ENCODE measurements at places on chromosomes 7 and 10.
A peak's percentile ranks its signal among the peaks of the same experiment; 100 is the strongest.

GRCh38 chr10:17736223-17736622 is 15.8 kb upstream of the TMEM236 start:
- no peak for DNase-seq

GRCh38 chr7:5827755-5828154 is 46.3 kb upstream of the RNF216 start:
- peak; percentile 9 for DNase-seq

GRCh38 chr7:38700116-38700515 is 68.9 kb upstream of the AMPH start:
- DNase-seq: no peak

DNA sequence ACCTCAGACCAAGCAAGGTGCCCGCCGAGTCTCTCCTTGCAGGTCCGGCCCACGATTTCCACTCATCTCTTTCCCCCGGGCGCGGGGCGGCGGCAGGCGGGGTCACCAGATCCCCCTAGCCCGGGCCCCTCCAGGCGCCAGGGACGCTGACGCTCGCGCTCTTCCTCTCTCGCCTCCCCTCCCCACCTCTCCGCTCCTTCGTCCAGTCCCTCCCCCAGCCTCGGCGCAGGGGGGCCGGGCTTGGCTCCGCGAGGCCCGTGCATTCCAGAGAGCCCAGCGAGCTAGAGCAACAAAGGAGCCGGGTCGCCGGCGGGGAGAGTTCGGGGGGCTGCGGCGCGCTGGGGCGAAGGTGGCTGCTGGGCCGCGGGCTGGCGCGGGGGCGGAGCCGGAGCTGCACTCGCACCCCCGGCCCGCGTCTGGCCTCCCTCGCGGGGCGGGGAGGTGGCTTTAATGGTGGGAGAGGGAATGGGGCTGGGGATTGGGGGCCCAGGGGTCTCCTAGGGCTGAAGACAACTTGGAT is at the start of gene SMO:
Gene SMO, plus strand, starts transcription at position 262 of the 520 bp plus-strand sequence. CDS start 519 bp downstream, outside the sequence.
- DNase-seq: peak; percentile 61

DNA sequence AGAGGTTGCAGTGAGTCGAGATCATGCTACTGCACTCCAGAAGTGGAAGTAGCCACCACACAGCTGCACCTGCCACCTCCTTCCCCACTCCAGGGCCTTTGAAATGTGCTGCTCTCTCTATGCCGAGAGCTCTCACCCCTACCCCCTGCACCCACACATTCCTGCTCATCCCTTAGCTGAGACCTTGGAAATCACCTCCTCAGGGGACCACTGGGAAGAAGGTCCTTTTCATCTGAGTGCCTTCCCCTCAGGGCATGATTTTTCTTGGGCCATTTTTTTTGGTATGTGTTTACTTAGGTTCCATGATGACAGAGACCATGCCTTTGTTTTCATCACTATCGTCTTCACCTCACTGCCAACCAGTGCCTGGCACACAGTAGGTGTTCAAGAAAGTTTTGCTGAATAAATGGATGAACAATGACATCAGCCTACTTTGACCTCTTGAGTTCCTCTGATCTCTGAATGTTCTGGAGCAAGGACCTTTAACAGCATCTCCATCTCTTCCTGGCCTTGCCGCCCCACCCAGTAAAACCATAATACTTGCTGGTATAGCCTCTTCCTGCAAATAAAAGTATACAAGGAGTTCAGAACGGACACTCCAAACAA is 166.6 kb upstream of the KLF14 start:
- DNase-seq: no peak

DNA sequence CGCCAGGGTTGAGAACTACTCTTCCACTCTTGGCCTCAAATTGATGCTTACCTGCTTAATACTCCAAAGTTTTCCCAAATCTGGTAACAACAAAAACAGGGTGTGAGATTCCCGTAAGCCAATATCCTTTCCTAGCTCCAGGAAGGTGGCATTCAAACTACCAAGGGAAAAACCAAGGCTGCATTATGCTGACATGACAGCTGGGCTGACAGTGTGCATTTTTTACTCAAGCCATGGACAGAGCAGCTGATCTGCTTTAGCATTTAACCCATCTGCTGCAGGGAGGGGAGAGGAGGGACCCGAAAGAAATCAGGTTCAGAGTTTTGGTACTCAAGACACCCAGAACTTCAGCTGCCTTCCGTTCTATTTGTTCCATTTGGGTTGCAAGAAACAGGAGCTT is 49.8 kb upstream of the RAPGEF5 start:
- DNase-seq: no peak

- DNase-seq: no peak
Observed at GRCh38 chr7:71342202-71342601, 210.3 kb downstream of the GALNT17 start.

DNA sequence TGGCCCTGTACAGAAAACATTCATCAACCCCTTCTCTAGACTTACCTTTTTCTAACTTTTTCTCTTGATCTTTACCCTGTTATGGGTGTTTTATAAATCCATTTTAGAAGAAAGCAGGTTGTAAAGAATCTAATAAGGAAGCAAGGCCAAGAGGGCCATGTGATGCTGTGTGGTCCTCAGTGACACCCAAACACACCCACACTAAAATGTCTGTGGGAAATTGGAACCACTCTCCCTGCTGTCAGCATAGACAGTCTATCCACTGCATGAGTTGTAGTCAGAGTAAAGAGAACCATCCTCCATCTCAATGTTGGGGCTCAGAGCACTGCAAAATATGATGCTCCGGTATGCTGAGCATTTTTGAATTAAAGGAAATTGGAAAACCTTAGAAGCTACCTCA is 235.5 kb downstream of the SKIDA1 start:
- no peak for DNase-seq

GRCh38 chr7:91620827-91621226 is 259.7 kb downstream of the MTERF1 start:
- DNase-seq: no peak

DNA sequence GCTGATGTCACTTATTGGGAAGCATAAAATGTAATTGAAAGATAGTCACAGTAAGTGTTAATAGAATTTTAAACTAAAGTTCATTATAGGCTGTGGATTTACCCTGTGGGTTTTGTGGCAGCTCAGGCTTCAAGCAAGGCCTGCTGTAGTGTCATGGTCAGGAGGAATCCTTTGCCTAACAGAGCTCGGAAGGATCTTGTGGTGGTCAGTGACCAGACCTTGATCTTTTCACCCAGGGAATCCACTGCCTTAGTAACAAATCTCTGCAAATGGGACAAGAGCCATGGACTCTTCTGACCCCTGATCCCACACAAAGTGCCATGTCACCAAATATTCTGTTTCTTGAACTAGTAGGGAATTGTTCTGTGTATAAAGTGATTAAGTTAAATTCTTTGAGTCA is 20.6 kb upstream of the HDAC9 start:
- no peak for DNase-seq

DNA sequence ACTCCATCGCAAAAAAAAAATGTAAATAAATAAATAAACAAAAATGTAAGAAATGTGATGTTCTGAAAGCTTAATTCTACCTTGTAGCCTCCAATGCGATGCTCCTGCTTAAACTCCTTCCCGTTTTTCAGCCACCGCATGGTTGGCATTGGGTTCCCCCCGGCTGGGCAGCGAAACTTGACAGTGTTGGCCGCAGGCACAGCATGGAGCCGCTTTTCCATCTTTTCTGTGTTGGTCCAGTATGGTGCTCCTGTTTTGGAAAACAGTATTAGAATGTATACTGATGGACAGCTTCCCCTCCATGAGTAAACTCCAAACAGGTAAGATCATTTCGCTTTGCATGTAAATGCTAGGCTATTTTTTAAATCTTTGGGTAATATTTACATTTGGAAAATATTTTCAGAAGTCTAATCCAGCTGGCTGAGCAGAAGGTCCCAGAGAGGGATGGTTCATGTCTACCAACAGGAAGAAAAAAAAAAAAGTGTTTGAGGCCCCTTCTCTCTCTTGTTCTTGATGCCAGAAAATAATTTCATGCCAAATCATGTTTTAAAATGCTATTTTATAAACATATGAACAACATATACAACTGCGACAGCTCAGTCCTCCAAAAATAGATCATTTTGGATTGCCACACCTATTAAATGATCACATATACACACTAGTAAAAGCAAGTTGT is 46.9 kb downstream of the FGFR2 start:
- DNase-seq: no peak

Measured in fibroblast of skin of scalp (primary cell).